Heart left ventricle (tissue), 16 donors: ENCODE measurements at places on chromosomes 2 and 18.

- no peak for DNase-seq
- H3K36me3 ChIP-seq: no peaks in the 10 kb centered on the region
- H3K27ac ChIP-seq: no peak overlapping the region
- no peaks in the 10 kb centered on the region for H3K27me3 ChIP-seq
Observed at GRCh38 chr2:191070276-191070675, 56.3 kb upstream of the STAT1 start.

- no peak overlapping the region for H3K27ac ChIP-seq
- no peak for DNase-seq
- no peaks in the 10 kb centered on the region for H3K27me3 ChIP-seq
- H3K4me1 ChIP-seq: no peaks in the 10 kb centered on the region
- no peaks in the 10 kb centered on the region for H3K36me3 ChIP-seq
- H3K4me3 ChIP-seq: no peak overlapping the region
Observed at GRCh38 chr2:147482111-147482895, 362.5 kb upstream of the ACVR2A start.

GRCh38 chr18:79484661-79485621, 89.2 kb downstream of the NFATC1 start:
- H3K36me3 ChIP-seq: peaks cover 31% of the 10 kb centered on the region
- peak; percentile 74 for DNase-seq
- peak overlapping the region; percentile 35 for H3K27ac ChIP-seq

DNA sequence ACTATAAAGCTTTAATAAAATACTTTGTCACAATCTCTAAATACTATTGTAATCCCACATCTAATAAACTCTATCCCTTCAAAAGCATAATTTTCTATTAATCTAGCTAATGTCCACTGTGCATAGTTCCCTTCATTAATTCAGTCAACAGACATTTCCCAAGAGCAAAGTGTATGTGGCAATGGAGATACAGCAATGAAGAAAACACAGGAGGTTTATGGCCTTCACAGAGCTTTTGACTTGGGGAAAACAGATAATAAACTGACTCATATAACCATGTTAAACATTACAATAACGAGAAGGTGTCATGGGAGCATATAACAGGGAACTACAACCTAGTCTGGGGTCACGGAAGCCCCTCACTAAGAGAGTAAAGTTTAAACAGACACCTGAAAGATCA, 86.3 kb downstream of the SPIRE1 start:
- H3K27me3 ChIP-seq: no peaks in the 10 kb centered on the region
- no peak overlapping the region for H3K4me3 ChIP-seq
- H3K4me1 ChIP-seq: no peaks in the 10 kb centered on the region
- no peak for DNase-seq
- H3K27ac ChIP-seq: no peak overlapping the region
